IPS DF 6.9 (cell line): ENCODE measurements at places on chromosomes 2 and 18.

GRCh38 chr2:232137356-232138147, 176.0 kb downstream of the DIS3L2 start:
- DNase-seq = no peak

DNA sequence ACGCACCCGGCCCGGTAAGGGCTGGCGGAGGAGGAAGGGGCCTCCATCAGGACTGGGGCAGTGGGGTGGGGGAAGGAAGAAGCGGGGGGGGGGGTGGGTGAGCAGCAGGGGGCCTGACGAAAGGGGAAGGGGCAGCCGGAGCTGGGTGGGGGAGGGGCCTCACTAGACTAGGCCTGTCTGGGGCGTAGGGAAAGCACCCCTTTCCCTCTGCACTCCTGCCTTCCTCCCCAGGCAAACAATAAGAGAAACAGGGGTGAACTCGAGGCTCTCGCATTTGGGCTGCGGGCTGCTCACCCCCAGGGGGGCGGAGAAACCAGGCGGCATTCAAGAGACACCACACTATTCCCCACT, 82.7 kb upstream of the POMC start:
- DNase-seq = no peak

DNA sequence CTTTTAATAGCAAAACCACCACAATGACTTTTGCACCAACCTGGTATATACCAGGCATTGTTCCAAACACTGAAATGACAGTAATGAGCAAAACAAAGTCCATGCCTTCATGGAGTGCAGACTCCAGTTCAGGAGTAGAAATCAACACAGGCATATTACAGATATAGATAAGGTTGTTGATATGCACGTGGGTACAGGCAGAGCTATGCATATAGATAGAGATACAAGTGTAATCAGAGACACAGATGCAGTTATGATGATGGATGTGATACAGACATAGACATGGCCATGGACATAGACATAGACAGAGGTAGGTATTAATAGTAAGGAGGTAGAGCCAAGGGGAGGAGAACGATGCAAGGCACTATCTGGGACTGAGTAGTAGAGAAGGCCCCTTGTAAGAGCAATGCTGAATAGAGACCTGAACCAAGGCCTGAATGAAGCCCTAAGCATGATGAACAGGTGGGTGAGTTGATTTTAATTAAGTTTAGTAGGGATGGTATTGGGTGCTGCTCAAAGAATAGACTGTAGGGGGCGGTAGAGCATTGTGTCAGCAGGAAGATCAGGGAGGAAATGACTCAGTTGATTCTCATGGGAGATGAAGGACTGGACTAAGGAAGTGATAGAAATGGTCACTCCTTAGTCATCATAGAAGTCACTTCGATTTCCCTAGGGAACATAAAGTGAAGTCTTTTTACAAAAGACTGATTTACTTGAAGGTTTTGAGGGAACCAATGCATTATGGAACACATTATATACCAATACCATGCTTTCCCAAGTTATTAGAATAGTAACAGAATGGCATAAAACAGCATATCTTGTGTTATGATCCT, 39.4 kb downstream of the CMPK2 start:
- DNase-seq = no peak

DNA sequence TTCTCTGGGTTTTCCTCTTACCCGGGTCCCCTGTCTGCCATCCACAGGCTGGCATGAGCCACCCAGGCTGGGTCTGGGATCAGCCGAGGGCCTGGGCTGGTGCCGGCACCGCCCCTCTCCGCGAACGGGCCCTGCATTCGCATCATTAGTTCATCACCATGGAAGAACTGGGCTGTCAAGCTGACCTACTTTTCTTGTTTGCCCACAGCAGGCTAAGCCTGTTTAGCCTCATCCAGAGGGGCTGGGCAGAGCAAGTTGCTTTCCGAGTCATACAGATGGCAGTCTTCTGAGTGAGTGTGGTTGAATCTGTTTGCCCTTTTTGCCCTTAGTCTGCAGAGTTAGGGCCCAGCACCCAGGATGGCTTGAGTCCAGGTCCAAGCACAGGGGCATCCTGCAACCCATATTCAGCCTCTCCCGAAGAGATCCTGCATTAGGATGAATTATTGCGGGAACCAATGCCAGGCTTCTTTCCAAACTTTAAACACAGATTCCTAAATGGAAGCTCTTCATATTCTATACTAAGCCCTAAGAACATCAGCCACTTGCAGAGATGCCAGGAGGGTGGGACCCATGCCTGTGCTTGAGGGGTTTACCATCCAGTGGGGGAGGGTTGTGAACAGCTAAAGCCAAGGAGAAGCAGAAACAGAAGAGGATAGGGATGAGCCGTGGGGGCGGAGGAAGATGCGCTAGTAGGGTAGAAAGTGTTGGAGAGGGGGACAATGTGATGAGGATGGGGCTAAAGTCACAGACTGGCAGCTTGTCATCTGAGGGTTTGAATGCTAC, 68.0 kb downstream of the NPAS2 start:
- DNase-seq = no peak

- DNase-seq = no peak
Observed at GRCh38 chr2:118687192-118687591, 160.3 kb downstream of the EN1 start.

GRCh38 chr2:209269024-209269423, 154.8 kb upstream of the MAP2 start:
- no peak for DNase-seq
